Fibroblast of lung (primary cell): ENCODE measurements at places on chromosomes 12 and 14. TPM values are rescaled to one million over a fixed set of nuclear protein-coding genes. Genes with fewer than 3 reads are reported as not detected.

Gene GPR135
- 0.78 and 2.1 TPM in 2 replicates for polyA plus RNA-seq

Gene SLC35E3
- polyA plus RNA-seq: 10.8 and 11.1 TPM in 2 replicates

Gene ACVRL1
- 8.9 and 15.0 TPM in 2 replicates for polyA plus RNA-seq

Gene FAM234B
- 7.1 and 7.3 TPM in 2 replicates for polyA plus RNA-seq

Gene TMEM116
- 7.8 and 8.7 TPM in 2 replicates for polyA plus RNA-seq

Gene GPR68
- polyA plus RNA-seq: 0.37 and 1.3 TPM in 2 replicates

Gene INTS13
- polyA plus RNA-seq: 28.0 and 29.2 TPM in 2 replicates

Gene RTN1
- polyA plus RNA-seq: 0.35 and 0.92 TPM in 2 replicates

Gene RABGGTA
- 15.1 and 19.4 TPM in 2 replicates for polyA plus RNA-seq

Gene AHNAK2
- 6.6 and 30.5 TPM in 2 replicates for polyA plus RNA-seq

Gene TAS2R7
- polyA plus RNA-seq: not detected in 2 replicates

Gene APOF
- polyA plus RNA-seq: not detected in 2 replicates

Gene SCNN1A
- 0.05 and 0.08 TPM in 2 replicates for polyA plus RNA-seq

Gene NELL2
- polyA plus RNA-seq: 0.14 TPM in 1 of 2 replicates, not detected in the other

Gene PSME2
- 132 and 175 TPM in 2 replicates for polyA plus RNA-seq

Gene TRAF3
- 12.1 and 14.1 TPM in 2 replicates for polyA plus RNA-seq

Gene KRT85
- polyA plus RNA-seq: not detected in 2 replicates

Gene SYNE3
- 4.9 and 8.7 TPM in 2 replicates for polyA plus RNA-seq

Gene ZNF605
- 6.4 and 9.7 TPM in 2 replicates for polyA plus RNA-seq

Gene ZNF140
- 15.6 and 17.4 TPM in 2 replicates for polyA plus RNA-seq

Gene CREBL2
- 28.8 and 35.9 TPM in 2 replicates for polyA plus RNA-seq

Gene BCL2L2
- polyA plus RNA-seq: 18.0 and 24.7 TPM in 2 replicates

Gene HOTAIR
- not detected in 2 replicates for polyA plus RNA-seq

Gene FGF23
- polyA plus RNA-seq: not detected in 2 replicates

Gene VDR
- polyA plus RNA-seq: 24.4 and 33.9 TPM in 2 replicates

Gene GALNT4
- 7.0 and 9.1 TPM in 2 replicates for polyA plus RNA-seq

Gene PSME1
- 221 and 266 TPM in 2 replicates for polyA plus RNA-seq

Gene CYP27B1
- polyA plus RNA-seq: 0.26 and 0.29 TPM in 2 replicates

Gene MYF6
- 0.07 TPM in 1 of 2 replicates, not detected in the other for polyA plus RNA-seq

Gene VASH1
- 2.5 and 3.0 TPM in 2 replicates for polyA plus RNA-seq

Gene REM2
- polyA plus RNA-seq: 0.02 and 0.06 TPM in 2 replicates

Gene CHURC1
- 89.5 and 92.3 TPM in 2 replicates for polyA plus RNA-seq

Gene PRICKLE1
- polyA plus RNA-seq: 3.4 and 14.4 TPM in 2 replicates
